ENCODE measurements at places on chromosomes 6 and 20.
A peak's percentile ranks its signal among the peaks of the same experiment; 100 is the strongest.

DNA sequence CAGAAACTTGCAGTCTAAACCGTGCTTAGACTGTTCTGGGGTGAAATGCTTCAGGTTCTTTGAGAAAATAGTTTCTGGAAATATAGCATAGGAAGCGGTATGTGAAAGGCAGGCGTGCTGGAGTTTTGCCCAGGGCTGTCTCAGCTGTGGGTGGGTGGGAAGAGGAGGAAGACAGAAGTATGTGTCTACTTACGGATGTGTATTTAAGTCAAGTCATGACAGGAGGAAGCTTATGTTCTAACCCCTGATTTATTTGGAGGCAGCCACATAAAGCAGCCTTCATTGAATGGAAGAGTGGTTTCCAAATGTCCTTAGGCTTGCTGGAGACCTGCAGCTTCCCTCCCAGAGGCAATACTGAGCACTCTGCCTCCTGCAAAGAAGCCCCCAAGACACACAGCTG, 345.8 kb upstream of the PRND start:
- DNase-seq, result peak; percentile 89

- no peak for DNase-seq
Measured at GRCh38 chr6:163548624-163549023, 134.1 kb downstream of the QKI start.

GRCh38 chr6:158064725-158065251, 83.1 kb downstream of the SYNJ2 start:
- DNase-seq, result no peak

DNA sequence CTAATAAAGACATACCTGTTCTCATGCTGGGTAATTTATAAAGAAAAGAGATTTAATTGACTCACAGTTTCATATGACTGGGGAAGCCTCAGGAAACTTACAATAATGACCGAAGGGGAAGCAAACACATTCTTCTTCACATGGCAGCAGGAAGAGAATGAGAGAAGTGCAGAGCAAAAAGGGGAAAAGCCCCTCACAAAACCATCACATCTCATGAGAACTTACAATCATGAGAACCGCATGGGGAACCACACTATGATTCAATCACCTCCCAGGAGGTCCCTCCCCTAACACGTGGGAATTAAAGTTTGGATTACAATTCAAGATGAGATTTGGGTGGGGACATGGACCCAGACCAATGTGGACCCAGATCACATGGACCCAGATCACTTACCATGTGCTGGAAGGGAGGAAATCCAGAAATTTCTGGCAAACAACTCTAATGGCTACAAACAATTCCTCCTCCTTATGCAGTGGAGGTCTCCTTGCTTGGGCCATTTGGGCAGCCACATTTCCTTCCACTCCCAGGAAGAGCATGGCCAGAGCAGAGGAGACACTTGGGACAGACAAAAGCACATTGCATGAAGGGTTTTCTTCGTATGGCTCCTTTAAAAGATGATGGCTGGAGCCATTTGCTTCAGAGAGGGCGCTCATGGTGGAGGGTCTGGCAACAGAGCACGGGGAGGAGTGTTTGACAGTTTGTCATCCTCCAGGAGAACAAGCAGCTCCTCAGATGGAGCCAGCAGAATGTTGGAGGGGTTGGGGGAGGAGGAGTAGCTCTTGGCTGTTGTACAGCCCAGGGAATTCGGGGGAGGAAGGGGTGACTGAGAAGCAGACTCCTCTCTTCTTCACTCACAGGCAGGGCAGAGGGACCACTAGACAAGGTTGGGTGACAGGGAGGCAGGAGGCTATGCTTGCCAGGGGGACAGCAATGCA, 30.4 kb downstream of the SERPINB9 start:
- DNase-seq, result no peak

GRCh38 chr6:76790881-76791280, 672.4 kb downstream of the HTR1B start:
- no peak for DNase-seq

DNA sequence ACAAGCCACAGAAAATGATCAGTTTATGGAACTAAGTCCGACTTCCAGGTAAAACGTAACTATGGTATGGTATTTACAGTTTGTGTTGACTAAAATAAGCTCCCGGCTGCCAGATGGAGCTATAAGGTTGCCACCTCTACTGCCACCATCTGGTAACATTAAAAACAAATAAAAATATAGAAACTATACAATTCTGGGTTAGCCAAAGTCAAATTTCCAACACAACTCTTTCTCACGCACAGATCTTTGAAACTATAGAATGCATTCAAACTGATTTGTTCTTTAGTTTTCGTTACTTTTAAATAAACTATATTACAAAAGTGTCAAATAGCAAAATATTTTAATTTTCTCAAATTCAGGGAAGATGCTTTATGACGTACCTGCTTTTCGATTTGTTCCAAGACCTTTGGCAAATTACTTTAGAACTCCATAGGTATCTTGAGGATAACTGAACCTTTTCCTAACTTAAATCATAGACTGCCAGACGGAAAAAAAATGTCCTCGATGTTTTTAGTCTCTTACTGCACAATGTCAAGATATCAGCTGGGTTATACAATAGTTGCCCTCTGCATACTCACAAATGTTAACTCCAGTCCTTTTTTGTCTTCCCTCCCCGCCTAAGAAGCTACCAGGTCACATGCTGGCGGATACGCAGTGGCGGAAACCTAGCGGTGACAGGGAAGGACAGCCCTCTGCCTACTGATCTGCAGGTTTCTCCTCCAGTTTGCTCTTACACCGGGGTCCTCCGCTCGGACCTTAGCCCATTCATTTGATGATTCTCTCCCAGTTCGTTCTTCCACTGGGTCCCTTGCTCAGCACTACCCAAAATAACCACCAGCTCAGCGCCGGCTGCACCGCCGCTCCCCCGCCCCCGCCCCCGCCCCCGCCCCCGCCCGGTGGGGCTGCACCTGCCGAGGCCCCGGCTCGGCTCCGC, 888 bp downstream of the SLC17A5 start:
- DNase-seq, result no peak
